ENCODE measurements at places on chromosomes 13 and 19.

GRCh38 chr13:98184792-98185191 is 7.7 kb upstream of the RNF113B start:
- DNase-seq = no peak

DNA sequence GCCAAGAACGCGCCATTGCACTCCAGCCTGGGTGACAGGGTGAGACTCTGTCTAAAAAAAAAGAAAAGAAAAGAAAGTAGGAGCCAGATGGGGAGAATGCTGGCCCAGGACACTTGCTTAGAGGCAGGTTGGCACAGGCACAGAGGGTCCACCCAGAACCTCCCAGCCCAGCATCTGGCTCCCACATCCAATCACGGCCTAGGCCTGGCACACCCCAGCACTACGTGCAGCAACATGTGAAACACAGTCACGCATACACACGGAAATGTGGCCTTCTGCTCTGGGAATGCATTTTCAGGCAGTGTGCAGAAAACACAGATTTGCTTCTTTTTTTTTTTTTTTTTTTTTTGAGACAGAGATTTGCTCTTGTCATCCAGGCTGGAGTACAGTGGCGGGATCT is 20.9 kb upstream of the FOSB start:
- no peak for DNase-seq

DNA sequence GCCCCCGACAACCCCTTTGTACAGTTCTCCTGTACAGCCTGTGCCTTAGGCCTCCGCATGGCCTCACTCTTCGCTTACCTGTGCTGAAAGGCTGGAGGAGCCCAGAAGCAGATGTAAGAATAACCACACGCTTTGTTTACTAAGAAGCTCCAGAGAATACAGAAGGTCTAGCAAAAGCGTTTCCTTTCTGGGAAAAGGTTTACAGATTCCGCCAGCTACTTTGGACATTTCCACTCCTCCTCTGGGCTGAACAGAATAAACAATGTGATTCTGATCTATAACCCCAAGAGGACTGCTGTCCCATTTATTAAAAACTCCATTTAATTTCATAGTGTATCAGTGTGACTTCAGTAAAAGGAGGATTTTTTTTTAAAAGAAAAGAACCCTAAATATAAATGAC is 339.2 kb downstream of the DNAJC15 start:
- no peak for DNase-seq

- no peak for DNase-seq
These were observed 45.3 kb downstream of the ACTN4 start for GRCh38 chr19:38692458-38693379.

GRCh38 chr13:47484548-47484947 is 516.5 kb downstream of the SUCLA2 start:
- no peak for DNase-seq

All from CD4-positive, alpha-beta T cell (primary cell).